ENCODE measurements at places on chromosomes 6 and 20. TPM values are rescaled to one million over a fixed set of nuclear protein-coding genes. Genes with fewer than 3 reads are reported as not detected.

GRCh38 chr6:127301199-127301700 is 34.6 kb downstream of the RNF146 start:
- no peak for DNase-seq
- H3K4me1 ChIP-seq, result no peaks in the 10 kb centered on the region
- no peaks in the 10 kb centered on the region for H3K36me3 ChIP-seq
- no peak overlapping the region for H3K4me3 ChIP-seq
- H3K27ac ChIP-seq, result no peak overlapping the region

DNA sequence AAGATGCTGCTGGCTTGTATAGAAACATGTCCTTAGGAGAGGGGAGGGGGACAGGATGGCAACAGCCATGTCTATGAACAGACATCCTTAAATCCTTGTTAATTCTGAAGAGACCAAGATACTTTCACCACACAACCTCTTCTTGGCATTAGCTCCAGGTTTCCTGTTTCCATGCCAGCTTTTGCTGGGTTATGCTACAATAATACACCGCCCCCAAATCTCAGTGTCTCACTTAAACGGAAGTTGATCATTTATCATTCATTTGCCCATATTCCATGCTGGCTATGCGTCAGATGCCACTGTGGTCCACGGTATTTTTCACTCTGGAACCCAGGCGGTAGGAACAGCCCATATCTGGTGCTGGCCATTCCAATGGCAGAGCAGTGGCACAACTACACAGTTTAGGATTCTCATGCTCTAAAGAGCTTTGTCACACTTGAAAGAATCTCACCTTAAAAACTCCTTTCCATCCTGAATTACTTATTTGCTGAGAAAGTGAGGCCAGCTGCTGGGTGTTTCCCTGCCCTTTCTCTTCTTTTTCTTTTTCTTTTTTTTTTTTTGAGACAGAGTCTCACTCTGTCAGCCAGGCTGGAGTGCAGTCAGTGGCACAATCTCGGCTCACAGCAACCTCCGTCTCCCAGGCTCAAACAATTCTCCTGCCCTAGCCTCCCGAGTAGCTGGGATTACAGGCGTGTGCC is 3.7 kb upstream of the RNASET2 start:
- H3K27ac ChIP-seq, result peak overlapping the region; percentile 67
- DNase-seq, result no peak
- peaks cover 13% of the 10 kb centered on the region for H3K4me1 ChIP-seq
- no peaks in the 10 kb centered on the region for H3K27me3 ChIP-seq
- H3K4me3 ChIP-seq, result no peak overlapping the region

DNA sequence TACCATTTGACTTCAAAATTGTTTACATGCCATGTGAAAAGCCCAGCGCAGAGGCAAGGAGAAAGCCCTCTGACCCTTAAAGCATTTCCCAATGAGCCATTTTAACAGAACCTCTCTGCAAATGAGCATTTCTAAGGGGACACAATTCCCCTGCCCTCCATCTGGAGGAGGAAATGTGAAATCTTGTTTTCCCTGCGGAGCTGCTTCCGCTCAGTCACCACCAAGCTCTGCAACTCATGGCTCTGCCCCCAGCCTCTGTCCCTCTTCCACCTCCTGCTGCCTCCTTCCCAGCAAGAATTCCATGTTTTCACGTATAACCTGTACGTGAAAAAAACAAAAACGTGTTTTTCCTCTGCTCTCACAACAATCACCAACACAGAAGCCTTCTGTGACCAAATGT is 12.3 kb downstream of the RIN2 start:
- no peak overlapping the region for H3K27ac ChIP-seq
- H3K4me1 ChIP-seq, result peaks cover 3% of the 10 kb centered on the region
- H3K36me3 ChIP-seq, result no peaks in the 10 kb centered on the region
- no peak overlapping the region for H3K4me3 ChIP-seq

GRCh38 chr20:46011631-46012482 is 3.1 kb downstream of the MMP9 start:
- peaks cover 40% of the 10 kb centered on the region for H3K27me3 ChIP-seq
- peak; percentile 64 for DNase-seq
- H3K4me3 ChIP-seq, result no peak overlapping the region
- no peaks in the 10 kb centered on the region for H3K36me3 ChIP-seq
- peaks cover 4% of the 10 kb centered on the region for H3K4me1 ChIP-seq
- no peak overlapping the region for H3K27ac ChIP-seq

DNA sequence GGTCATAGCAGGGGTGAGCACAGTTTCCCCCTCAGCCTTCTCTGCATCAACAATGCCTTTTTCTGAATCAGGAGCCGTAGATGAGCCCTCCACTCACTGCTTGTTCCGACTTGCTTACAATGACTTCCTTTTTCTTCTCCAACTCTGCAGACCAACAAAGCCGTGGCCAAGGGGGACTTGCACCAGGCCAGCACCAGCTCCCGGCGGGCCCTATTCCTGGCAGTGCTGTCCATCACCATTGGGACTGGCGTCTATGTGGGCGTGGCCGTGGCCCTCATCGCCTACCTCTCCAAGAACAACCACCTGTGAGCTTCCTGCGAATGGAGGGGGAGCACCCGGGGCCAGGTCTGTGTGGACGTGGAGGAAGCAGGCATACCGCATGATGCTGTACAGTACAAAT is 195.8 kb downstream of the SYNDIG1 start:
- H3K4me3 ChIP-seq, result no peak overlapping the region
- no peaks in the 10 kb centered on the region for H3K36me3 ChIP-seq
- no peak for DNase-seq
- no peaks in the 10 kb centered on the region for H3K4me1 ChIP-seq

DNA sequence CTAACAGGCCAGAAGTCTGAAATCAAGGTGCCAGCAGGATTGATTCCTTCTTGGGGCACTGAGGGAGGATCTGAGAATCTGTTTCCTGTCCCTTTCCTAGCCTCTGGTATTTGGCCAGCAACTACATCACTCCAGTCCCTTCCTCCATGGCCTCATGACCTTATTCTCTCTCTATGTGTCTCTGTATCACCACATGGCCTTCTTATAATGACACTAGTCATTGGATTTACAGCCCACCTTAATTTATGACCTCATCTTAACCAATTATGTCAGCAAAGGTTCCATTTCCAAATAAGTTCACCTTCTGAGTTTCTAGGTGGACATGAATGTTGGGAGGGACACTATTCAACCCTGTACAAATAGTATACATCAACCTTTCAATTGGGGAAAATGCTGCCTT is 29.3 kb downstream of the SCML4 start:
- H3K4me1 ChIP-seq, result no peaks in the 10 kb centered on the region
- no peaks in the 10 kb centered on the region for H3K36me3 ChIP-seq
- H3K27ac ChIP-seq, result no peak overlapping the region
- no peak overlapping the region for H3K4me3 ChIP-seq
- H3K27me3 ChIP-seq, result no peaks in the 10 kb centered on the region

DNA sequence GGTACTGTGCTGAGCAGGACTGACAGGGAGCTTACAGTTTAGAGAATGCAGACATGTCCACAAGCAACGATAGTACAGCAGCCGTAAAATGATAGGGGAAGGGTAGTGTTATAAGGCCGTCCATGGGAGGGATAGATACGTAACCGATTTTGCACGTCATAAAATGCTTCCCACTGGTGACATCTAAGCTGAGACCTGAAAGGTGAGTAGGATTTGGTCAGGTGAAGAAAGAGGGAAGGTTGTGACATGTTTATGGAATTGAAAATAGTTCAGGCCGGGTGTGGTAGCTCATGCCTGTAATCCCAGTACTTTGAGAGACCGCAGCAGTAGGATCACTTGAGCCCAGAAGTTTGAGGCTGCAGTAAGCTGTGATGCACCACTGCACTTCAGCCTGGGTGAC is 25.6 kb downstream of the SNX9 start:
- DNase-seq, result no peak
- H3K4me1 ChIP-seq, result peaks cover 5% of the 10 kb centered on the region
- no peaks in the 10 kb centered on the region for H3K36me3 ChIP-seq
- no peak overlapping the region for H3K27ac ChIP-seq

DNA sequence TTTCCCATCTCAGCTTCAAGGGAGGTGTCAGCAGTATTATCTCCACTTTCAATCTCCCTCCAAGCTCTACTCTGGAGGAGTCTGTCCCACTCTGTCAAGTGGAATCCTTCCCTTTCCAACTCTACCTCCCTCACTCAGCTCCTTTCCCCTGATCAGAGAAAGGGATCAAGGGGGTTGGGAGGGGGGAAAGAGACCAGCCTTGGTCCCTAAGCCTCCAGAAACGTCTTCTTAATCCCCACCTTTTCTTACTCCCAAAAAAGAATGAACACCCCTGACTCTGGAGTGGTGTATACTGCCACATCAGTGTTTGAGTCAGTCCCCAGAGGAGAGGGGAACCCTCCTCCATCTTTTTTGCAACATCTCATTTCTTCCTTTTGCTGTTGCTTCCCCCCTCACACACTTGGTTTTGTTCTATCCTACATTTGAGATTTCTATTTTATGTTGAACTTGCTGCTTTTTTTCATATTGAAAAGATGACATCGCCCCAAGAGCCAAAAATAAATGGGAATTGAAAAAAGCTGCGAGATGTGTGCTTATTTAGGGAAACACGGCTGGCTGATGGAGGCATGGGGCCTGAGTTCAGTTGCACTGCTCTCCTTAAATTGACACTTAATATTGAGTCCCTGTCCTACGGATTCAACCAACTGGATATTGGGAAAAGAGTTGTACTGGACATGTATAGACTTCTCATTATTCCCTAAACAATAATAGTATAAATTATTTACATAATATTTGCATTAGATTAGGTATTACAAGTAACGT is 4.9 kb downstream of the TUBB start:
- no peaks in the 10 kb centered on the region for H3K4me1 ChIP-seq
- no peak overlapping the region for H3K4me3 ChIP-seq
- peaks cover 36% of the 10 kb centered on the region for H3K36me3 ChIP-seq
- no peaks in the 10 kb centered on the region for H3K27me3 ChIP-seq
- no peak for DNase-seq

- no peaks in the 10 kb centered on the region for H3K27me3 ChIP-seq
- no peaks in the 10 kb centered on the region for H3K4me1 ChIP-seq
- no peak overlapping the region for H3K27ac ChIP-seq
- H3K4me3 ChIP-seq, result no peak overlapping the region
Measured at GRCh38 chr6:44676826-44677433, 289.4 kb downstream of the CDC5L start.

DNA sequence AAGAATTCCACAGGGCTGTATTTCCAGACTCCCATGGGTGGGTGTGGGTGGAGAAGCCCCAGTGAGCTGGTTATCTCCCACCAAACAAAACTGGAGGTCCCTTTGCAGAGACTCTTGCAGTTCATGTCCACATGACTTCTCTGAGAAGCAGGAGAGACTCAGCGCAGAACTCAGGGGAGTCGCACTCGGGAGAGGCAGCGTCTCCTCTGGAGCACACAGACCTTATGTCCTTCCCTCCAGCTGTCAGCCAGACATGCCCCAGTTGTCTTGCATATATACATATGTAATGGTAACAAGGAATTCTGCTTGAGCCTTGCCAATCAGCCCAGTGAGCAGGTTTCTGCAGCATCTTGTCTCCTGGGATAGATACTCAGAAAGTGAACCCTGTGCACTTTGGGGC is 23.8 kb downstream of the MYT1 start:
- H3K36me3 ChIP-seq, result no peaks in the 10 kb centered on the region
- no peak overlapping the region for H3K27ac ChIP-seq
- no peak overlapping the region for H3K4me3 ChIP-seq
- no peaks in the 10 kb centered on the region for H3K4me1 ChIP-seq
- H3K27me3 ChIP-seq, result no peaks in the 10 kb centered on the region

DNA sequence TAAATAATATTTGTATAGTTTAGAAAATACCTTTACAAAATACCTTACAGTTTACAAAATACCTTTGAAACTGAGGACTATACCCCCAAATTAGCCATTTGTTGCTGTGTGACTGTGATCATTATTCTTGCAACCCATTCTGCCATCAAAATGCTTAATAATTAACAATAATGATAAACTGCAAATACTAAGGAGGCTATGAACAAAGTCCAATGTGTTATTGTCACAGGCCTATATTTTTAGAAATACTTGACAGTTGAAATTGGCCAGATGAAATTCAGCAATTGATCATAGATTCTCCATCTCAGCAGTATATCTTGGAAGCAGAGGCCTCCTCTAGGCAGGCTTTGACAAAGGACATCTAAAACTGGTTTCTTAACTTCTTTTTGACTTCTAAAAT is 178.6 kb downstream of the HS3ST5 start:
- H3K4me3 ChIP-seq, result no peak overlapping the region
- H3K27ac ChIP-seq, result no peak overlapping the region
- no peak for DNase-seq
- H3K4me1 ChIP-seq, result no peaks in the 10 kb centered on the region
- H3K27me3 ChIP-seq, result no peaks in the 10 kb centered on the region
- H3K36me3 ChIP-seq, result no peaks in the 10 kb centered on the region

- H3K4me3 ChIP-seq, result no peak overlapping the region
- no peaks in the 10 kb centered on the region for H3K4me1 ChIP-seq
- no peaks in the 10 kb centered on the region for H3K36me3 ChIP-seq
- DNase-seq, result peak; percentile 72
Measured at GRCh38 chr6:131923356-131923755, 27.8 kb downstream of the CCN2 start.

DNA sequence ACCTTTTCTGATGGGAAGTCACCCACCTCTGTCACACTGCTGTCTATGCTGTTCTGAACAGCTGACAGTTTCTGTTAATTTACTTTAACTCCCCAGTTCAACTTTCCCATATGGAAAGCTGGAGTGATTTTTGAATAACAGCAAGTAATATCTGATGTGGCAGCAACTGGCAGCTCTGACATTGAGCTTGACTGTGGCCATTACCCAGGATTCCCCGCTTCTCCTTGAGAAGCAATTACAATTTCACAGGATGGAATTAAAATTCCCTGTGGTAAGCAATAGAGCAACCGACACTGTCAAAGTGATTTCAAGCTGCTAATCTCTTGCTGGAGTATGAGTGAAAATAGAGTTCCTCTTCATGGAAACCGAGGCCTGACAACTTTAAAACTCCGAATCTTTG is 348.1 kb upstream of the SOX4 start:
- no peaks in the 10 kb centered on the region for H3K36me3 ChIP-seq
- DNase-seq, result no peak
- no peak overlapping the region for H3K4me3 ChIP-seq
- no peak overlapping the region for H3K27ac ChIP-seq
- H3K4me1 ChIP-seq, result no peaks in the 10 kb centered on the region
- no peaks in the 10 kb centered on the region for H3K27me3 ChIP-seq

DNA sequence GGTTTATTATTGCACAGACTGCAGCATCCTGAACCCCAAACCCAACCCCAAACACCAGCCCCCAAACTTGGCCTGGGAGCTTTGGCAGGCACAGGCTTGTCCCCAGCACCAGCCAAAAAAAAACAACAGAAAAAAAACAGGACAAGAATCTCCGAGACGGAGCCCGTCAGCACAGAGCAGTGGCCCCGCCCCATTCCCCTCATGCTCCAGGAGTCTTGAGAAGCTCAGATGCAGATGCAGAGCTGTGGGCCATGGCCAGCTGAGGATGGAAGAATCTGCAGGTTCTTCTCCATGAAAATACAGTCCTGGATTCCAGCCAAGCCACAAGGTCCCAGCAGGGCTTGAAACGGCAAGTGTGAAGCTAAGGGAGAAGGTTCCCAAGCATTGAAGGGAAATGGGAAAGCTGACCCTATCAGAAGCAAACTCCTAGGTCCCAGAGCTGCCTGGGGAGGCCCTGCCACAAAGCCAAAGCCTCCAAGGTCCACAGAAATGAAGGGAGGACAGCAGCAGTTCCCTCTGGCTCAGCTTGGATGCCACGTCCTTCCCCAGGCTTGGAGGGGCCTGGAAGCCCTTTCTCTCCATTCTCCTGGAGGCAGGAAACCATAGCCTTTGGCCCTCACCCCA is 75.2 kb downstream of the JPH2 start:
- H3K27ac ChIP-seq, result no peak overlapping the region
- no peak overlapping the region for H3K4me3 ChIP-seq
- H3K4me1 ChIP-seq, result no peaks in the 10 kb centered on the region

SEL1L2 gene
- total RNA-seq, result not detected

LKAAEAR1 gene
- total RNA-seq, result not detected

RAET1L gene
- 3.2 TPM for total RNA-seq

Data from colonic mucosa (tissue), 4 donors.